Stimulated activated CD8-positive, alpha-beta memory T cell treated with anti-CD3 and anti-CD28 coated beads, Interleukin-7, amount 100 ng/mL, for 1 hour (primary cell): ENCODE measurements at places on chromosomes 1 and 21.

DNA sequence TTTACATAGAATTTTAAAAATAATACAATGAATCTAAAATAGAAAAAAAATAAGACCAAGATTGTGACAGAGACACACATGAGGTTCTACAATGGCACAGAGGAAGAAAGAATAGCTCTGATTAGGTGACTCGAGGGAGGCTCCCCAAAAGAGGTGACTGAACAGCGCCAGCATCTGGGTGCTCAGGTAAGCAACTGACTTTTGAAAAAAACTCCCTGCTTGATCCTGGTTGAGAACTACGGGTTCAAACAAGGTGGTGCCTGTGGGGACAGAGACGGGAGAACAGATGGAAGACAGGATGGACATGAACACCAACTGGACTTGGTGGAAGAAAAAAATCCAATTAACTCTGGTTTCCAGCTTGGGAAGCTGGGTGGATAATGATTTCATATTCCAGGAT is 22.5 kb downstream of the BATF3 start:
- no peak for DNase-seq

DNA sequence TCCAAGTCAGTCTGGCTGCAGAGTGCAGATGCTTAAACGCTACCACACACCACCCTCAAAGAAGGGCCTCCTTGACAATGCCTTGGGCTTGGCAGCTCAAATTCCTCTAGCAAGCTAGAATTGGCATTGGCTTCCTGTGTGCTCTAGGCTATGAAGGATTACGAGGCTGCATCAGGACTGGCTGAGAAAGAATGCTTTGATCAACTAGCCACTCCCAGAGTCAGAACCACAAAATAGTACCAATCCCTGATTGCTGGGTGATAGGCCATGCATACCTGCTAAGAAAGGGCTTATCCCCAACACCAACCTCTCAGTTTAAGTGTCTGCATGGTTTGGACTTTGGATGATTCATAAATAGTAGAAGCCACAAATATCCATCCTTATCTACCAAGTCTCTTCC is 504.9 kb downstream of the OMA1 start:
- no peak for DNase-seq

DNA sequence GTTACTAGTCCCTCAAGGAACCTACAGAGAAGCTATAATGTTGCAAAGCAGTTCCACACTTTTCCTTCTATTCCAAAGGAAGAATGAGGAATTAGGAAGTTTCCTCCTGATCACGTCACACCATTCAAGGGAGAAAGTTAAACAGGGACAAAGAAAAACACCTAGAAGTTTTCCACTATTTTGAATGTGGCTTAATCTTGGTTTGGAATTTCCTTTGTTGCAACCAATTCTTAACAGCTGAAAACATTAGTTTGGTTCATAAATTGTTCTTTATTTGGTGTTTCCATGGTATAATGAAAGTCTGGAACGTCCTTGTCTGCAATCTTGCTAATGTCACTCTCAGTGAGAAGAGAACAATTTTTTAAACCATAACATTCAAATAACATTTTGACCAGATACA is 8.4 kb downstream of the MNDA start:
- no peak for DNase-seq

- no peak for DNase-seq
Observed at GRCh38 chr1:186983327-186983726, 154.6 kb downstream of the PLA2G4A start.

DNA sequence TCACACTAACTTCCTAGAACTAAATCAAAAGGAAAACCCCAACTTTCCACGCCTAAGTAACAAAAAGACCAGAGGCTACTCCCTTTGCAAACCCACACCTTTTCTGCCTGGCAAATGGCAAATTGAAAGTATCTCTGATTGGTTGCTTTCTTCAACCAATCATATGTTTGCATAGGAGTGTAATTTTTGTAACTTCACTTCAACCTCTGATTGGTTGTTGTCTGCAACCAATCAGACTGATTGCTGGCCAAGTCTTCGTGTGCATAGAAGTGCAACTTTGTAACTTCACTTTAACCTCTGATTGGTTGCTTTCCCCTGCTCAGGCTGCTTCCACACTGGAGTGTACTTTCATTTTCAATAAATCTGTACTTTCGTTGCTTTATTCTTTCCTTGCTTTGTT is 36.9 kb upstream of the PADI2 start:
- DNase-seq: no peak

DNA sequence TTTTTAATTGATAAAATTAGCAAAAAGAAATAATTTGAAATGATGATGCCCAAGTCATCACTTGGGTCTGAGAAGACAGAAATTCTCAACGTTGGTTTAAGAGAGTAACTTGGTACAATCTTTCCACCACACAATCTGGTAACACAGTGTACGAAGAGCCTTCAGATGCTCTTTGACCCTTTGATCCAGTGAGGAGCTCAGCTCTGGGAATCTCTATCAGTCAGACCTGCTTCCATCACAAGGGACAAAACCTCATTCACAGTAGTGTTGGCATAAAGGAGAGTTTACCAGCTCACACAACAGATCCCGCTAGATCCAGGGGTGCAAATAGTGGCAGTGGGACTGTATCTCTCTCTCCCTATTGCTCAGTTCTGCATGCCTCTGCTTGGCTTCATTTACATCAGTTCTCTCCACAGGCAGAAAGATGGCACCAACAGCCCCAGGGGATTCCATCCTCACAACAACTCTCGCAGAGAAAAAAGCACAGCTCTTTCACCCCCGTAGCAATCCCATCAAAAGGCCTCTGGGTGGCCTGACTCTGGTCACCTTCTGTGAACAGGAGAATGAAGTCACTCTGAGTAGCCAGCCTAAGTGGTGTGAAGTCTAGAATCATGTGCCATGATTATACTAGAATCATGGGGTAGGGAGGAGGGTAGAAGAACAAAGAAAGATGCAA is 119.7 kb downstream of the ZNF281 start:
- no peak for DNase-seq

GRCh38 chr21:31414263-31415000 is 70.4 kb upstream of the TIAM1 start:
- no peak for DNase-seq

- no peak for DNase-seq
Observed at GRCh38 chr1:231781892-231782291, 155.3 kb downstream of the DISC1 start.

DNA sequence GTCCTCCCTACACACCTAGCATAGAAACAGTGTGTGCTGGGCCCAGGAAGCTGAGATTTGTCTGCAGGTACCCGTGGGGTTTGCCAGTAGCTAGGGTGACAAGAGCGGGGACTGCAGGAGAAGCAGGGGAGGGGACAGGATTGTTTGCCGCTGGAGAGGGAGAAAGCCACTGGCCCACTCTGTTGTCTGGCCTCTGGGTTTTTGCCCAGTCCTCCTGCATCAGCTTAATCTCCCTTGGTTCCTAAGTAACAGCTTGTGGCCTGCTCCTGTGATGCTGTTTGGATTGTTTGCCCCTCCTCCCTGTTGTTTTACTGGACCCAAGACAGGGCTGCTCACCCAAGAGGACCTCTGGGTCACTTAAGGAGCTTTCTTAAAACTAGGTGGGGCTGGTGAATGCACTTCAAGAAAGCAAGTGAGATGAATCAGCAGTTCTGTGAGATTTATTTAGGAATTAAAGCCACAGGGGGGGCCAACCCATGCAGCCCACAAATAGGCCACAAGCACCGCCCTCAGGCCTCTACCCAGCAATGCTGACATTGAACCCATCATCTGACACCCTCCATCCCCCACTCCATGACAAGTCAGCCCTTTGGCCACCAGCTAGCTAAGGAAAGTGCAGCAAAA is 142.8 kb downstream of the ZZZ3 start:
- no peak for DNase-seq

- DNase-seq: no peak
Observed at GRCh38 chr21:45018131-45019075, 56.0 kb upstream of the ADARB1 start.

GRCh38 chr1:23393706-23394105 is 24.1 kb upstream of the ZNF436 start:
- no peak for DNase-seq

- no peak for DNase-seq
Observed at GRCh38 chr1:51316113-51316845, 14.1 kb downstream of the TTC39A start.

DNA sequence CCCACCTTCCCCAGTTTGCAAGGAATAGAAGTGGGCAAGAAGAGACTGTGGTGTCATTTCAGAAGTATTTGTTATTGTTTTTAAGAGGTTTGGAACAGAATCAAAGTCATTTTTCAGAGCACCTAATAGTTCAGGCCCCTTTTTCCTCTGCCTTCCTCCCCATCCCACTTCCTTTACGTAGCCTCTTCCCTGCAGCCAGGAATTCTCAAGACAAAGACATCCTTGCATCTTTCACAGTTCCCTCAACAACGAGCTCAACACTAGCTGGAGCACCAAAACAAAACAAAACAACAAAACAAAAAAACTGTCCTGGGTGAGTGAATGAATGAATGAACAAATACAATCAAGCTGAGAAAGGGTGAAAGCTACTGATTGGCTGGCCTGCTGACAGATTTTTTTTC is 7.0 kb downstream of the PALMD start:
- DNase-seq: no peak

GRCh38 chr21:32155226-32155625 is 123.6 kb downstream of the MIS18A start:
- DNase-seq: no peak

GRCh38 chr1:196557797-196558196 is 50.4 kb downstream of the KCNT2 start:
- DNase-seq: no peak

- DNase-seq: no peak
Observed at GRCh38 chr1:220895412-220895946, 16.2 kb downstream of the HLX start.

DNA sequence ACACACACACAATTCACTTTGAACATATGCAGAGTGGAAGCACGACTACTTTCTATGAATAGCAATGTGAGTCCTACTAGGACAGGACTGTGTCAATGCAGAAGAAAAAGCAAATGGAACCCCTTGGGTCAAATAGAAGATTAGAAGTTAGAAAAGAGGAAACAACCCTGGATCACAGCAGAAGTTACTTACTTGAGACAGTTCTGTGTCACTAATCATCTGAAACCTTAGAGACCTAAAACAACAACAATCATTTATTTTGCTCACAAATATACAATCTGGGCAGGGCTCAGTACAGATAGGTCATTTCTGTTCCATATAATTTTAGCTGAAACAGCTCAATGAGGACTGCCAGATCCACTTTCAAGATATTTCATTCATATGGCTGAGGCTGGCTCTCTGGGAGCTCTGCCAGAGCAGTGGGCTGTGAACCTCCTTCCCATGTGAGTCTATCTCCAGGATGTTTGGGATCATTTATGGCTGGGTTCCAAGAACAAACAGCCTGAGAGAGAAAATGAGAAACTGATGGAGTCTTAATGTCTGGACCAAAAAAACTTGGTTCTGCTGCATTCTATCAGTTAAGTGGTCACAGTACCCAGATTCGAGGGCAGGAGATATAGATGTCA is 42.5 kb upstream of the IL10 start:
- no peak for DNase-seq

DNA sequence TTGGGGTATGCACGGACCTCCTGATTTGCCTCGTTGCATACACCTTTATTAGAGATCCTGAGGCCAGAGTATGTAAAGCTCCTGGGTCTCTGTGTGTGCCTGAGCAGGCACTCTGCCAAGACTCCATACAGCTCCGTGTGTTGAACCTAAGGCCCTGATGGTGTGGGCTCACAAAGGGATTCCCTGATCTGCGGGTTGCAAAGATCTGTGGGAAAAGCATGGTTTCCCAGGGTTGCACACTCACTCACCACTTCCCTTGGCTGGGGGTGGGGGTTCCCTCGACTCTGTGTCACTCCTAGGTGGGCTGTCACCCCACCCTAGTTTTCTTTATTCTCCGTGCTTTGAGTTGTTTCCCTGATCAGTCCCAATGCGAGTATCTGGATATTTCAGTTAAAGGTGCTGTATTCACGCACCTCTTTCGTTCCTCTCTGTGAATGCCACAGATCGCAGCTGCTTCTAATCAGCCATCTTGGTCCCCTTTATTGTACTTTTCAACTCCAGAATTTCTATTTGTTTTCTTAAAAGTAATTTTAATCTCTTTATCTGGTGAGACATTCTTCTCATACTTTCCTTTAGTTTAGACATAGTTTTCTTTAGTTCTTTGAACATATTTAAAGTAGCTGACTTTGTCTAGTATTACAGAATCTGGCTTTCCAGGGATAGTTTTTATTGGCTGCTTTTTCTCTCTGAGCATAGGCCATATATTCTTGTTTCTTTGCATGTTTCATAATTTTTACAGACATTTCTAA is 39.0 kb upstream of the F3 start:
- no peak for DNase-seq

DNA sequence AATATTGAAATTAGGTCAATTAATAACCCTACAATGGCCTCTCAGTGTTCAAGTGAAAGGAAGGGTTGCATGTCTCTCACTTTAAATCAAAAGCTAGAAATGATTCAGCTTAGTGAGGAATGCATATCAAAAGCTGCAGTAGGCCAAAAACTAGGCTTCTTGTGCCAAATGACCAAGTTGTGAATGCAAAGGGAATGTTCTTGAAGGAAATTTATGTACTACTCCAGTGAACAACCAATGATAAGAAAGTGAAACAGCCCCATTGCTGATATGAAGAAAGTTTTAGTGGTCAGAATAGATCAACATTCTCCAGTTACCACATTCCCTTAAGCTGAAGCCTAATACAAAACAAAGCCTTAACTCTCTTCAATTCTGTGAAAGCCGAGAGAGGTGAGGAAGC is 10.0 kb downstream of the MAEL start:
- no peak for DNase-seq

GRCh38 chr1:211643324-211644212 is 31.9 kb downstream of the NEK2 start:
- no peak for DNase-seq

GRCh38 chr1:223319905-223320580 is 43.9 kb downstream of the SUSD4 start:
- no peak for DNase-seq

DNA sequence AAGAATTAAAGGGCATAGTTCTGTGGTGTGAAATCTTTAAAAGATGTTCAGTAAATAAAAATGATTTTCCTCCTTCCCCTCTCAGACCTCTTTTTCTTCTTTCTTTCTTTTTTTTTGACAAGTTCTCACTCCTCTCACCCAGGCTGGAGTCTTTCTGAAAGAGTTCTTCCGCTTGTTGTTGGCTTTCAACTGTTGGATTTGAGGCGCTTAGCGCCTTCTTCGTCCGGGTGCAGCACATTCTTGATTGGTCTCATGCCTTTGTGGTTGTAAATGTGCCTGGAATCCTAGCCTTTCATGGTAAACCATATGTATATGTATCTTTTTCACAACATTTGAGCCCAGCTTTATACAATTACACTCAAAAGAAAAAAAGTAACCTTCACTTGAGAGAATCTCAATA is 980 bp upstream of the METTL18 start:
- DNase-seq: no peak

- no peak for DNase-seq
Observed at GRCh38 chr1:97252925-97253324, 531.3 kb downstream of the PTBP2 start.

DNA sequence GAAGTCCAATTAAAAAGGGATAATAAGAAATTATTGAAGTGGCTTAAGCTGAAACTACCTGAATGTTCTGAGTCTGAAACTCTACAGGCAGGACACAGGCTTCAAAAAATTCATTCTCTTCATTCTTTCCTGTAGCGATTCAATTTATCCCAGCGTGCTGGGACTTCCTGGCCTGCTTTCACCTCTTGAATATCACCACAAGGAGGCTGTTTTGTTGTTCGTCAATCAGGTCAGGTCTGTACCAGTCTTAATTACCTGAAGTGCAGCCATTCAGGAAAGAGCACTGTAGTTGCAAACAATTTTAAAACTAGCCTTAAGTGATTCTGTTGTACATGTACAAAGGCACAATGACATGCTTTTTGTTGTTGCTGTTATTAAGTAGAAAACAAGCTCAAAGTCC is 38.4 kb downstream of the FYB2 start:
- no peak for DNase-seq
